ENCODE measurements at places on chromosomes 6 and 20.
A peak's percentile ranks its signal among the peaks of the same experiment; 100 is the strongest.

DNA sequence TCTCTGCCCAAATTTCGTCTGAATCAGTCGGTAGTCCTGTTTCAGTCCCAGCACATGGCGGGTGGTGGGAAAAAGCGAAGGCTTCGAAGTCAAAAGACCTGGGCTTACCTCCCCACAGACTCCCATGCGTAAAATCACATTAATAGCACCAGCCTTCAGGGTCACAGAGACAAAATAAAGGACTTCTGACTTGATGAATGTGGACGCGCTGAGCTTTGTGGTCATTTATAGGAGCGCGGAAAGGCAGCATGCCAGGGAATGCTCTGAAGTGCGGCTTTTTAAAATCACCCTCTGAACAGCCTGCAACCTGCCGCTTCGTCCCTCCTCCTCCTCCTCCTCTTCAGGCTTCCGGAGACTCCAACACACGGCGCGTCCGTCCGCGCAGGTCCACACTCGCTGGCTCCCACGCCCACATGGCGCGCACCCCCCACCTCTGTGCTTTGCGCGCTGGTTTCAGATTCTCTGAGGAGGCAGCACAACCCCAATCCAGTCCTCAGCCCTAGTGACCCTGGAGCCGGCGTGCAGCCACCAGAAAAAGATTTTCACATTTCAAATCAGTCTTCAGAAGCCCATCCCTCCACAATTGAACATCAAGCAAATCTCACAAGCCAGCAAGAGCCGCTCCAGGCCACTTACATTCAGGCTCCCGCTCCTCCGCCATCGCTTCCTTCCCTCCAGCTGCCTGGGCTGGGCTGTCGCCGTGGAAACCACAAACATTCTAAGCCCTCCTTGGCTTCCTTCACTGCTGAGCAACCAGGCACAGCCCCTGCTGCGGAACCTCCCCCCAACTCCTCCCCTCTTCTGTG lies at the start of gene C6orf118:
Gene C6orf118, minus strand, starts transcription at position 680 of the 806 bp plus-strand sequence. Its CDS starts 19 bp downstream, at position 661.
- peak; percentile 18 for DNase-seq

DNA sequence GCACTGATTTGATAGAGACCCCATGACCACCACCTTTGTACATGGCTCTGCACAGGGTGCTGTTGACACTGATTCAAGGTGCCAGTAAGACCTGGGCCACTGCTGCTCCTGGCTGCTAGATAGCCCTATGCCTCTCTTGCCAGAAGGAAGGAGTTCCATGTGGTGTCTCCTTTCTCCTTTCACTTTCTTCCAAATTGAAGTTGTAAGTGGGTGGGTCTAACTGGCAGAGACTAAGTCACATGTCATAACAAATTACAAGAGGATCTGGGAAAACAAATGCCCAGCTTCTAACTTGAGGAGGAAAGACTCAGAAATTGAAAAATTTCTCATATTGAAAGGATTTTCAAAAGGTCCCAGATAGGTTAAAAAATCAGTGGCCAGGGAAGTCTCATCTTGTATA lies 116.8 kb downstream of the TFAP2B start:
- no peak for DNase-seq

GRCh38 chr6:168507297-168507696 lies 66.3 kb downstream of the SMOC2 start:
- DNase-seq = no peak

GRCh38 chr6:81727876-81728517 lies 24.5 kb downstream of the TENT5A start:
- DNase-seq = no peak

- DNase-seq = no peak
These were observed 10.8 kb downstream of the FAM50B start for GRCh38 chr6:3859878-3860552.

- no peak for DNase-seq
These were observed 194.2 kb downstream of the PRL start for GRCh38 chr6:22102671-22103070.

GRCh38 chr6:119083007-119083406 lies 4.5 kb upstream of the FAM184A start:
- DNase-seq = no peak

DNA sequence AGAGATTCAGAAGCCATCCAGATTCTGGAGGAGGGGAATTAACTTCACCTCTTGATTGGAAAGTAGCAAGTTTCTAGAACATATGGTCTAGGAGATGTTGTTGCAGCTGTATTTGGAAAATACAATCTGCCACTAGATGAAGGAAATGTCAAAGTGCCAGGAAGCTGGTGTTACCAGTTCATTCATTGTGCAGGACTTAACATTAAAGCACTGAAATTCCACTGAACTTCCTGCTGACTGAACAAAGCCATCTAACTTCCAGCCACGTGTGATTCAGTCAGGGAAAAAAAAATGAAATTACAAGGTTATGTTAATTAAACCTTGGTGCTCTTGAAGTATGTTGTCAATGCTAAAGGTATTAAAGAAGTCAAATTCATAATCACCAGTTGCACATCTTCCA lies 321.5 kb upstream of the SASH1 start:
- no peak for DNase-seq

GRCh38 chr6:41278699-41279405 lies 7.6 kb downstream of the TREM1 start:
- DNase-seq = no peak

GRCh38 chr20:10115021-10115420 lies 80.2 kb downstream of the ANKEF1 start:
- no peak for DNase-seq

DNA sequence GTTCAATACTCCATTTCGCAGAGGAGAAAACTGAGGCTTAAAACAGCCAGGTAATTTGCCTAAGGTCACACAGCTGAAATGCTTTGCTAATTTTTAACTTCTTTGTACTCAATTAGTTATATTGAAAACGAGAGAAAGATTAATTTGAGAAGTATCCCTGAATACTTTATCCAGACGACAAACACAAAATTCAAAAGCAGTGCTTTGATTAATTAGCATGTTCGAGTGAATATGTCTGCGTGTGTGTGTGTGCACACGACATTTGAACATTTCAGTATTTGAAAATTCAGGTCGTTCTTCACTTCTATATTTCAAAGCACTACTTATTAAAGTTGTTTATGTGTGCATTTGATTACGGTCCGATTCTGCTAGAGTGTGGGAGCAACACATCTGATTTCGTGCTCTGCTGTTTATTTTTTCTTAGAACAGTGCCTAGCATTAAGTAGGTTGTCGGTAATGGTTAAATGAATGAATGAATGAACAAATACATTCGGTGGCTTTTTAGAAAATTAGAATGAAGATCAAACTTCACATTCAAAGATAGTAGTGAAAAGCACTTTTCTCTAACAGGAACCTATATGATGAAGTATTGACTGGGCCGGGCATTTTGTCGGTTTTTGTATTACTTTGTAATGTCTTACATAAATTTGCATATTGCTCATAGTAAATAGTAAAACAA lies 36.9 kb upstream of the SYNCRIP start:
- no peak for DNase-seq

Measured in hypothalamus (tissue), 51 donors.